ENCODE measurements at places on chromosomes 12 and 14.

GRCh38 chr14:104135904-104136471, 2.4 kb upstream of the KIF26A start:
- no peak overlapping the region for H3K4me3 ChIP-seq
- peaks cover 12% of the 10 kb centered on the region for H3K27me3 ChIP-seq
- no peaks in the 10 kb centered on the region for H3K36me3 ChIP-seq
- H3K27ac ChIP-seq = no peak overlapping the region
- H3K4me1 ChIP-seq = no peaks in the 10 kb centered on the region

DNA sequence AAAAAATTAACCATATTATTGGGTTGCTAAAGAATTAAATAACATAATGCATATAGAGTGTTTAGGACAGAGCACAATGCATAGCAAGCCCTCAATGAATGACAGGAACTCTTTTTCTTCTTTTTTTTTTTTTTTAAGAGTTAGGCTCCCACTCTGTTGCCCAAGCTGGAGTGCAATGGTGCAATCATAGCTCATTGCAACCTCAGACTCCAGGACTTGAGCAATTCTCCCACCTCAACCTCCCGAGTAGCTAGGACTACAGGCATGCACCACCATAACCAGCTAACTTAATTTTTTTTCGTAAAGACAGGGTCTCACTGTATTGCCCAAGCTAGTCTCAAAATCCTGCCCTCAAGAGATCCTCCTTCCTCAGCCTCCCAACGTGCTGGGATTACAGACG, 20.5 kb upstream of the MTERF2 start:
- no peak overlapping the region for H3K4me3 ChIP-seq
- no peaks in the 10 kb centered on the region for H3K4me1 ChIP-seq
- H3K27ac ChIP-seq = no peak overlapping the region
- H3K36me3 ChIP-seq = no peaks in the 10 kb centered on the region

DNA sequence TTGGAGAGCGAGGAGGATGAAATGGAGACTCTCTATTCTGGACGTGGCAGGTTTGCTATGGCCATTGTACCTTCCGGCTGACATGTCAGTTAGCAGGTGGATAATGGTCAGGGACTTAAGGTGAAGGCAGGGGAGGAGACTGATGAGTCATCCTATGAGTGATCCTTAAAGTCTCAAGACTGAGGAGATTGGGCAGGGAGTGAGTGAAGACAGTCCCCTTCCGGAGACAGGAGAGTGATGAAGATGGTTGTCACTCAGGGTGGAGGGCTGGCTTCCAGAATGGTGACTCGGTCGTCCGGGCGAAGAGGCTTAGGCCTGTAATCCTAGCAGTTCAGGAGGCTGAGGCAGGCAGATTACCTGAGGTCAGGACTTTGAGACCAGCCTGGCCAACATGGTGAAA, 49.8 kb upstream of the CCDC63 start:
- no peaks in the 10 kb centered on the region for H3K4me1 ChIP-seq
- no peak overlapping the region for H3K27ac ChIP-seq
- no peak for DNase-seq
- no peaks in the 10 kb centered on the region for H3K36me3 ChIP-seq
- H3K27me3 ChIP-seq = no peaks in the 10 kb centered on the region

DNA sequence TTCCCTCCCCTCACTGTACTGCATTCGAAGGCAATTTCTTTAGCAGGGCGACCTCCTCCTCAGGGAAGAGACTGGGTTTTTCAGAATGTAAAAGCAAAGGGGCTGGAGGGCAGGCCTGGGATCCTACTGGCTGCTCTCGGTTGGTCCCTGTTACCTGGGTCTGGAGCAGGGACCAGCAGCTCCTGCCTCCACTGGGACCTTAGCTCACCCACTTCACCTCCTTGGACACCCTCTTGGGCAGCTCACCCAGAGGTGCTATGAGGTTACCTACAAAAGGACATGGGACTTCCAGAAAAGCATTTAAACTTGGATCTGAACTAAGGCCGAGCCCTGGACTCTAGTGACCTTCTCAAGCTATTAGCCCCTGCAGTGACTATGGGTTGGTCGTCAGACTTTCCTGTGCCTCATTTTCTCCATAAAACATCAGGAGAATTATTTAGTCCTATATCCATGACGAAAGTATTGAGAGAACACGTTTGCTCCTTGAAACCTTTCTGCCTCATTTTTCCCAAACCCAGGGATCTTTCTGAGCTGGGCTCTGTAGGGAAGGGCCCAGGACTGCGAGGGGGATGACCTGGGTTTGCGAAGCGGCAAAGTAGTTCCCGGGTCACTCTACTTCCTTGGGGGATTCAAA, 65.0 kb downstream of the FBXL14 start:
- no peak overlapping the region for H3K4me3 ChIP-seq
- H3K4me1 ChIP-seq = peaks cover 28% of the 10 kb centered on the region
- no peak for DNase-seq
- H3K27ac ChIP-seq = no peak overlapping the region
- peaks cover 13% of the 10 kb centered on the region for H3K27me3 ChIP-seq

GRCh38 chr12:126807312-126807865, 1459.6 kb upstream of the TMEM132C start:
- H3K36me3 ChIP-seq = no peaks in the 10 kb centered on the region
- no peaks in the 10 kb centered on the region for H3K27me3 ChIP-seq
- H3K4me3 ChIP-seq = no peak overlapping the region

DNA sequence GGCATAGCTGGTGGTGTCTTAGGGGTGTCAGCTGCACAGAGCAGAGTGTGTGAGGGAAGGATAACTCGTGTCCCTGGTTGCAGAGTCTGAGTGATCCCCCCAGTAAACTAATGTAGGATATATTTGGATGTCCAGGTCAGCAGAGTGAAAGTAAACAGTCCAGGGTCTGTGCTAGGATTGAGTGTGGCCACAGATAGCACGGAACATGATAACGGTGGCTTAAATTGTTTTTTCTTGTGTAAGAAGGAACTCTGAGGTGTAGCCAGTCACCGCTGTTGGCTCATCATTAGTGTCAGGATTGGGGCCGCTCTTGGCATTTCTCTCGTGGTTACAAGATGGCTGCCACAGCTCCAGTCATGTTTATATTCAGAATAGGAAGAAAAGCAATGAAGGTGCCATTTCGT, 97.3 kb downstream of the DERA start:
- no peaks in the 10 kb centered on the region for H3K4me1 ChIP-seq
- H3K36me3 ChIP-seq = no peaks in the 10 kb centered on the region
- no peak overlapping the region for H3K4me3 ChIP-seq
- no peak for DNase-seq

DNA sequence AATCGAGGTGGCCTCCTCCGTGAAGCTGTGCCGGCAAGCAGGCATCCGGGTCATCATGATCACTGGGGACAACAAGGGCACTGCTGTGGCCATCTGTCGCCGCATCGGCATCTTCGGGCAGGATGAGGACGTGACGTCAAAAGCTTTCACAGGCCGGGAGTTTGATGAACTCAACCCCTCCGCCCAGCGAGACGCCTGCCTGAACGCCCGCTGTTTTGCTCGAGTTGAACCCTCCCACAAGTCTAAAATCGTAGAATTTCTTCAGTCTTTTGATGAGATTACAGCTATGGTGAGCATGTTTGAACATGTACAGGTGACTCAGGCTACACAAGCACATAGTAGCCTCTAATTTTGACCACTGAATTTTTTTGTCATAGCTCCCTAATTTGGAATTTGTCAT, 59.7 kb downstream of the ATP2A2 start:
- H3K27me3 ChIP-seq = no peaks in the 10 kb centered on the region
- no peaks in the 10 kb centered on the region for H3K4me1 ChIP-seq
- H3K4me3 ChIP-seq = no peak overlapping the region
- no peak for DNase-seq

- no peak overlapping the region for H3K4me3 ChIP-seq
- peaks cover 48% of the 10 kb centered on the region for H3K4me1 ChIP-seq
- H3K27me3 ChIP-seq = no peaks in the 10 kb centered on the region
- H3K27ac ChIP-seq = no peak overlapping the region
- no peaks in the 10 kb centered on the region for H3K36me3 ChIP-seq
These were observed 1499.6 kb upstream of the TMEM132C start for GRCh38 chr12:126767334-126767733.

- peak overlapping the region; percentile 60 for H3K4me3 ChIP-seq
- peak overlapping the region; percentile 86 for H3K27ac ChIP-seq
- H3K36me3 ChIP-seq = no peaks in the 10 kb centered on the region
These were observed 2.0 kb downstream of the ATN1 start for GRCh38 chr12:6929466-6930452.

GRCh38 chr12:117466677-117467362, 105.4 kb upstream of the NOS1 start:
- H3K27me3 ChIP-seq = no peaks in the 10 kb centered on the region
- H3K27ac ChIP-seq = no peak overlapping the region
- no peak overlapping the region for H3K4me3 ChIP-seq
- no peak for DNase-seq

GRCh38 chr12:104873374-104873773, 84.7 kb downstream of the SLC41A2 start:
- no peak overlapping the region for H3K4me3 ChIP-seq
- H3K4me1 ChIP-seq = no peaks in the 10 kb centered on the region
- no peaks in the 10 kb centered on the region for H3K36me3 ChIP-seq
- no peak for DNase-seq
- no peaks in the 10 kb centered on the region for H3K27me3 ChIP-seq

DNA sequence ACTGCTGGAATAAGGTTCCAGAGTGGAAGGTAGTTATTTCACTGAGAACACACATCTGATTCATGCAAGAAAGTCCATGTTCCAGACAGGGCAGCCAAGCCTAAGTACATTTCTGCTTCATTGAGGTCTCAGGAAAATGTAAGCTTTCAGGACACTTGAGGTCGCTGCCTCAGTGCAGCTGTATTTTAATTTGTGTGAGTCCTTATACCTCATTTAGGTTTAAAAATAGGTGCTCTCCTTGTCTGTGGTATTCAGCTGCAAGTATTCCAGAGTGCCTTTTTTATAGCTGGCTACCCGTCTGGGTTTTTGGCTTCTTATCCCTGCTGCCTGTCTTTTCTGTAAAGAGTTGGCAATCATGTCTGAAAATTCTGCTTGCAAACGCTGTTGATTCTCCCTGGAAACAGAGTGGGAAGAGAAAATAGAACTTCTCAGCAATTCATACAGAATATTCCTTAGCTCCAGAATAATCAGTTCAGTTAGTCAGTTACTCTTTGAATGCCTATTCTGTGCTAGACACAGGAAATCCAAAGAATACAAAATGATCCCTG, 45.3 kb upstream of the PLBD1 start:
- H3K4me3 ChIP-seq = no peak overlapping the region
- no peak overlapping the region for H3K27ac ChIP-seq
- no peaks in the 10 kb centered on the region for H3K27me3 ChIP-seq
- H3K4me1 ChIP-seq = no peaks in the 10 kb centered on the region
- no peaks in the 10 kb centered on the region for H3K36me3 ChIP-seq

DNA sequence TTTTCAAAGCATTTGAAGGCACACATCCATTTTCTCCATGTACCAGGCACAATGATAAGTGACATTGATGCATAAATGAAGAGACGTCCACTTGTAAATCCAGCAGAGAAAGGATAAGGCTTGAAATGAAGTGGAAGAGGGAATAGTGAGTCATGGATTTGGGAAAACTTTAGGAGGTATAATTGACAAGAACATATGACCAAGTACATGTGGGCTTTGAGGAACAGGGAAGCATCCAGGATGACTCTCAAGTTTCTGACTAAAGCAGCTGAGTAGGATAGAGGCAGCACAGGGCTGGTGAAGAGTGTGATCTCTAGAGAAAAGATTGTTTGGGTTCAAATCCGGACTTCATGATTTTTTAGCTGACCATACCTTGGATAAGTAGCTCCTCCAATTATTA, 43.6 kb upstream of the SYT1 start:
- no peaks in the 10 kb centered on the region for H3K4me1 ChIP-seq
- H3K36me3 ChIP-seq = no peaks in the 10 kb centered on the region
- H3K4me3 ChIP-seq = no peak overlapping the region

- peak; percentile 38 for DNase-seq
- H3K36me3 ChIP-seq = no peaks in the 10 kb centered on the region
- peak overlapping the region; percentile 43 for H3K4me3 ChIP-seq
- no peaks in the 10 kb centered on the region for H3K4me1 ChIP-seq
These were observed 3.3 kb upstream of the EXOC3L4 start for GRCh38 chr14:103091041-103091882.

DNA sequence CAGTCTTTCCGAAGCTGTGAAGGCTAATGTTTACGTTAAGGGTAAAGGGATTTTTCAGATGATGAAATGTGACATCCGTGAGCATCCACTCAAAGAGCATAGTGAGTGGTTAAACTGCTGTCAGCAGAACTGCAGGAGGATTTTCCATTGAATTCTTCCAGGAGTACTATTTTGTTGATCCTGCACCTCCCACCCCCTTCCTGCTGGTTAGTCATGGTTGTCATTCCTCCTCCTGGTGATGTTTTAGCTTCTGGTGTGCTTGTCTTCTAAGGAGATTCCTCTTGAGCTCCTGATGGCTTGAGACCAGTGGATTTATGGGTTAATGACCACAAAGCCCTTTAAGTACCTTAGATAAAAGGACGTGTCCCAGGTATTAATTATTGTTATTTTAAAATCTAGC, 2.4 kb upstream of the GPRC5D start:
- H3K27me3 ChIP-seq = no peaks in the 10 kb centered on the region
- no peak overlapping the region for H3K27ac ChIP-seq
- DNase-seq = no peak
- no peak overlapping the region for H3K4me3 ChIP-seq
- no peaks in the 10 kb centered on the region for H3K4me1 ChIP-seq

- peaks cover 6% of the 10 kb centered on the region for H3K4me1 ChIP-seq
- H3K27ac ChIP-seq = no peak overlapping the region
- DNase-seq = no peak
- H3K27me3 ChIP-seq = no peaks in the 10 kb centered on the region
- peaks cover 9% of the 10 kb centered on the region for H3K36me3 ChIP-seq
These were observed 49.2 kb downstream of the SH2B3 start for GRCh38 chr12:111454716-111455447.

GRCh38 chr14:46344327-46344937, 307.1 kb downstream of the RPL10L start:
- H3K4me3 ChIP-seq = no peak overlapping the region
- H3K27me3 ChIP-seq = no peaks in the 10 kb centered on the region
- no peaks in the 10 kb centered on the region for H3K36me3 ChIP-seq
- H3K4me1 ChIP-seq = no peaks in the 10 kb centered on the region
- DNase-seq = no peak

All from naive thymus-derived CD4-positive, alpha-beta T cell (primary cell).